ENCODE measurements at places on chromosomes 7 and 10.
A peak's percentile ranks its signal among the peaks of the same experiment; 100 is the strongest.

- no peak for DNase-seq
These were observed 540.3 kb upstream of the IGFBP3 start for GRCh38 chr7:46461334-46461777.

- no peak for DNase-seq
These were observed 205.9 kb downstream of the MBL2 start for GRCh38 chr10:52566471-52567246.

- peak; percentile 84 for DNase-seq
These were observed 3.0 kb downstream of the IRF5 start for GRCh38 chr7:128940494-128941322.

- DNase-seq: no peak
These were observed 237.6 kb upstream of the TCERG1L start for GRCh38 chr10:131549116-131549515.

DNA sequence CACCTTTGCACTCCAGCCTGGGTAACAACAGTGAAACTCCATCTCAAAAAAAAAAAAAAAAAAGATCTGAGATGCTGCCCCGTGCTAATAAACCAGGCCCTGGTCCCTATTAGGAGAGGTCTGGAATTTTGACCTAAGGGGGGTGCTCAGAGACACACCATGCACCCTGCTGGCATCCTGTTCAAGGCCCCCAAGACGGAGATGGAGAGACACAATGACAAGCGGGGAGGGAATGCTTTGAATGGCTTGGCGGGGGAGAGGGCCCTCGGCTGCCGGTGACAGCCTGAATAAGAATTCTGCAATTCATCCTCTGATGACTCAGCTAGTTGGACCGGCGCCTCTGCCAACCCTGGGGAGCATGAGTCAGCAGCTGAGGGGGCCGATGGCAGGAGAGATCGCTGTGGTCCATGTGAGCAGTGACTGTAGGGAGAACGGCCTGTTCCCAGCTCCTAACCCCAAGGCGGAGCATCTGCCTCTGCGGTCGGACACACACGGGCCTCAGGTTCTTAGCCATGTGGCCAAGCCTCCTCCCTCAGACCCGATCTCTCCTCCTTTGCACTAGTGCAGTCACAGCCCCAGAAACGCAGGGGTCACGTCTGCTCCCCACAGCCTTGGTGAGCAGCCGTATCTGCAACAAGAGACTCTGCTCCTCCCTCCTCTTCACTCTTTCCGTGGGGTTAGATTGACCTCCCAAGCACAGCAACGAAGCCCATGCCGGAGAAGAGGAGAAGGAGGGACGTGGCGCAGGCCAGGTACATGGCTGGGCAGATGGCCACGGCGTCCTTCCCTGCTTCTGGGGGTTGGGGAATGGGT, 14.9 kb downstream of the TRIM56 start:
- peak; percentile 87 for DNase-seq

- DNase-seq: no peak
These were observed 34.5 kb downstream of the BAMBI start for GRCh38 chr10:28711776-28712175.

DNA sequence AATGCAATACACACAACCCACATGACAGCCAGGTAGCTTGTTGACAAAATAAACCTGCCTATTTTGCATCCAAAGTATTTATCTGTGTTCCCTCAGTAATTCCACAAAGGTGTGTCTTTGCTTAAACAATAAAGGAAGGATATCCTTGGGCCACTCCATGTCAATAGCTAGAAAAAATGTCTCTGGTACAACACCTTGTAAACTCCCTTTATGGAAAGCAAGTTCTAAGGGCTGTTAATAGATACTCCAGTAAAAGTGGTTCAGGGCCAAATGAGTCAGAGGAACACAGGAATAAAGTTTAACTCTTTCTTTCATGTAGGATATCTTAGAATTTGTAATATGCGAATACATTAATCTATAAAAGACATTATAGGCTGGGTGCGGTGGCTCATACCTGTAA, 96.9 kb upstream of the LRRTM3 start:
- no peak for DNase-seq

GRCh38 chr10:84424731-84425167, 96.4 kb downstream of the CCSER2 start:
- no peak for DNase-seq

DNA sequence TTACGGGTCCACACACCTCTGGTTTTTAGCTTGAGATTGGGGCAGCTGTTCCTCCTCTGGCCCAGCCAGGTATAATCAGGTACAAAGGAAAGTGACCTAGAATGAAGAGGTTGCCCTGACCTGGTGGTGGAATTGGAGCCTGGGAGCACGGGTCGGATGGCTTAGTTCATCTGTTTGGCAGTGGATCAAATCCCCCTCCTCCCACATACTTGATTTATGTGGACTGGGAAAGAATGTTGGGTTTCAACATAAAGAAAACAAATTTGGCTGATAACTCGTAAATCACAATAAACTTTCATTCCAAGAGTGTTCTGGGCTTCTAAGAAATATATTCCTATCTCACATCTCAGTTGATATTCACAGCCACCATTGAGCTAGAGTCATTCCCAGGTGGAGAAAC, 186.8 kb downstream of the CUX1 start:
- DNase-seq: no peak

DNA sequence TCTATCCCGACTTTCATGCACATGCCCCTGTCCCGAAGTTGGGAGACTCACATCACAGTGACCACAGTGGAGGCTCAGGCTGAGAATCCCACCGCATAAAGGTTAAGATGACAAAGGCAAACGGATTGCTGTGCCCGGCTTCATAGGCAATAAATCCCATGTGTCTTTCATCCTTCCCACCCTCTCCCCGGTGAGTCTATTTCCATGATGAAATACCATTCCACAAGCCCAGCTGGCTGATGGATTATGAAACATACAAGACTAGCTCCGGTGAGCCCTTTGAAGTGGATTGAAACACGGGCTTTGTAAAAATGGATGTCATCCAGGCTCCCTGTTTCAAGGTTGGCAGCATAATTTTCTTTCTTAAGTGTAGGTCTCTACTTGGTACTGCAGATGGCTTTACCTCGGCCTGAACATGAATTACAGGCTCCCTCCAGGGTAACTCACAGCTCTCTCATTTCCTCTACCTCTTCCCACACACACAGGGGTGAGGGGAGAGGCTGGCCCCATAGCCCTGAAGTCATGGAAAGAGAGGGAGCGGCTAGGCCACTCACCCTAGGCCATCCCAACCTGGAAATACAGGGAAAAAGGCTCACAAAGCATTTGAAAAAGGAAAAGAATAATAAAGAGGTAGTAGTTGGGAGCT, 92.0 kb upstream of the CALN1 start:
- no peak for DNase-seq

GRCh38 chr10:130642926-130643325, 506.7 kb downstream of the GLRX3 start:
- no peak for DNase-seq

- DNase-seq: no peak
These were observed 553.3 kb downstream of the MDFIC start for GRCh38 chr7:115475206-115475605.

DNA sequence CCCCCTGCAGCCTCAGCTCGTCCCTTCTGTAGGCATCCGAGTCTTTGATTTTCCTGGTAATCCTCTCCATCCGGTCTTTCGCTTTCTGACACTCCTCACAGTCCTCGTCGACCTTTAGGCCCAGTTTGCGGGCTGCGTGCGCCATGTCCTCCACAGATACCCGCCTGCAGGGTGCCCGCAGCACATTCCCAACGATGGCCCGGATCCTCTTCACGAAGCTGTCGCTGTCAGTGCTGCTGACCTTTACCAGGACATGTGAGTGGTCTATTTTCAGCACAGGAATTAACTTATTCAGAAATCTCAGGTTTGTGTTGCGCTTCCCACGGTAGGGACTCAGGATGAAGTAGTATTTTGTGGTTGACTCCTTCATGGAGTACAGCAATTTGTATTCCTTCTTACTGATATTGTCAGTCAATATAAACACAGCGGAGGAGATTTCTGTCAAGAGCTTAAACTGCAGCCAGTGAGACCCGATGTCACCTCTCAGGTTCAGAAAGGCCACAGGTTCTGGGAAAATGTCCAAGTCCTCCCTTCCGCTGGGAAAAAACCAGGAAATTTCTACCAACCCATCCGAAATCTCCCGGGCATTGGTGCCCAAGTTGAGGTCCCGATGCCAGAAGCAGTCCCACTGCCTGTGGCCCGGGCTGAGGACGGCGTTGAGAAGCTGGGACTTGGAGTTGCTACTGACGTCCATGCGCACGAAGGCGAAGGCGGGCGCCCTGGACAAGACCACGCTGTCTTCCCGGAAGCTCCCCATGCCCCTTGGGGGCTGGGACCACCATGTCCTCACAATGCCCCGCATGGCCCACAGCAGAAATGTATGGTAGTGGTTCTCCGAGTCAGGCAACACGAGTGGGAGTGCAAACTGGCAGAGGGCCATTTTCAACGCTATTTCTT, 8.9 kb upstream of the MRPS24 start:
- no peak for DNase-seq

DNA sequence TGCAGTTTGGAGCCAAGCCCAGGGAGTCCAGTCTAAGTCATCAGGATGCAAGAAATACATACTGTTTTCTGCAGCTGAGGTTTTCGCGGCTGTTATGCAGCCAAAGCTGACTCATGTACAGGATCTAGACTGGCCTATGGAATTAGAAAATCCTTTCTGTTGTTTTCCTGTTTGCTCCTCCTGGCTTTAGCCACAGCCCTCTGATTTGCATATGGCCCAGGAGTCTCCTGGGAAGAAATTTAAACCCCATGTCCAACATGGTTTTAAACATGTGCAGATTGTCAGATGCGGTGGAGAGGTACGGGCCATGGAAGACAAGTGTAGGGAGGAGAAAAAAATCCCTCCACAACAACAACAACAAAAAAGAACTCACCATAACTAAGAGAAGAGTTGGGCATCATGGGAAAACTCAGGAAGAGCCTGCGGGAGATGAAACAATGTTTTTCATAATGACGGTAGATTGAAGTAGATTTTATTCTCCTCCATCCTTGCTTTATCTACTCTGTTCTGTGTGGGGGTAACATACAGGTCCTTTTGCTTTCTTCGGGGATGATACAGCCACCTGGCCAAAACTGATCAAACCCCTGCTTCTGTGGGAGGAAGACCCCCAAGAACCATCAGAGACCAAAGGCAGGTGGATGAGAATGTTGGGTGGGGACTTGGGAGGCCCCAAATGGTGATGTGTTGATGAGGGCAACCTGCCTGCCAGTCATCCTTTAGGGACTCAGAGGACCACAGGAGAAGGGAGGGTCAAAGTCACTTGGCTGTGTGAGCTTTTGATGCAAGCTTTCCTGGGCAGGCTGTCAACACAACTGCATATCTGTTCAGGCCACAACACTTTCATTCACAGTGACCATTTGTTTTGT, 29.8 kb upstream of the GNA12 start:
- no peak for DNase-seq

GRCh38 chr7:88254721-88255424, 35.0 kb upstream of the SRI start:
- no peak for DNase-seq

- no peak for DNase-seq
These were observed 60.8 kb upstream of the NMT2 start for GRCh38 chr10:15229268-15229667.

DNA sequence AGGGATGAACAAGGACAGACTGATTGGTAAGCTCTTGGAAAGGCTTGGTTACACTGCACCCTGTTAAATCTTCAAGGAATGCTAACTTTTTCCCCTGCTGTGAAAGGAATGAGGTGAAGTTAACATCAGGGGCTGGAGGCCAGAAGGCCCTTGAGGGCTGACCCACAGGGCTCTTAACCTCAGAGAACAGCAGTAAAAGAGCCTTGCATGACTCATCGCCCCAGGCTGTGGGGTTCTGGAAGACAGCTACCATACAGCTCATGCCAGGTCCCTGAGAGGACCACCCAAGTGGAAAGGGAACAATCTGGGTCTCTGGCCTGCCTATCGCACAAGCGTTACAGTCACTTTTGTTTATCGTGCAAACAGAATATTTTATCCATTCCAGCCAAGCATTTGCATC, 54.4 kb downstream of the CYP2C9 start:
- no peak for DNase-seq

- no peak for DNase-seq
These were observed 146.1 kb upstream of the FRMD4A start for GRCh38 chr10:14476641-14477407.

DNA sequence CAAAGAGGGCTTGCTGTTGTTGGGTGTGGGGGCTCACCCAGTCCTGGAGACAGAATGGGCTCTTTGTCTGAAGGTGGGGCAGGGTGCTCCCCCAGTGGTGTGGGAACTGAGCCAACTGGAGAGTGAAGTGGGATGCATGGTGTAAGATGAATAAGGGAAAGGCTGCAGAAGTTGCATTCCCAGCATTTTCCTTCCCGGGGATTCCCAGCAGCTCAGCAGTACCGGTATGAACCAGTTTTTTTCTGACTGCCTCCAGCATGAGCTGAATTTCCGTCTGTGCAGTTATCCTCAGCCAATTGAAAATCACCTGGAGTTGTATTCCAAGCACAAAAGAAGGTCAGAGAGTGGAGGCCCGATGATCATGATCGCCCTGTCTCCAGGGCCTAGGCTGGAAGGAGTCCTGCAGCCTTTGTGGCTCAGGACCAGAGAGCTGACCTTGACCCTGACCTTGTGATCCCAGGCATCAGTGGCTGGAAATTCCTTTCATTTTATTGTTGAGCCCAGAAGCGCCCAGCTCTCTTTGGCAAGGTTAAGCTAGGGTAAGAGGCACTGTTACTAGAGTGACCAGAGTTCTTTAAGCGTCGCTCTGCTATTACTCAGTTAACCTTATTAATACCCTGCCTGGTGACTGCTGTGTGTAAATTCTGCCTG, 33.4 kb downstream of the OGDH start:
- DNase-seq: no peak

All from AML-193 (cell line).